ENCODE measurements at places on chromosomes 1 and 21.

- DNase-seq: peak; percentile 59
Observed at GRCh38 chr1:61641578-61642336, 83.2 kb downstream of the TM2D1 start.

DNA sequence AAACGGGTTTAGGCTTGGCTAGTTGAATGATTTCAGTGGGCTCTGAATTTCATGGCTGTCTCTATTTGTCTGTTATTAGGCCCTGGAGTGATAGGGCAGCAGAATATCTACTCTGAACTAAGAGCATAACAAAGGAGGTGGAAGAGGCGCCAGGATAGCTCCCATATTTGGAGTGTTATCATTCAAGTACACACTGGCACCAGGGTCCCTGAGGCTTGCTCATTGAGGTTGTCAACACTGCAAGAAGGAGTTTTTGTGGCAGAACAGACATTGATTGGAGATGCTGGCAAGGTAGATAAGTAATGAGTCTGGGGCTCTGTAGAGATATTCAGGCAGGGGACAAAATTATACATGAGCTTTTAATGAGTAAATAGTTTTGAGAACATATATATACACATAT lies 1748.4 kb downstream of the MRPL39 start:
- DNase-seq: peak; percentile 2

DNA sequence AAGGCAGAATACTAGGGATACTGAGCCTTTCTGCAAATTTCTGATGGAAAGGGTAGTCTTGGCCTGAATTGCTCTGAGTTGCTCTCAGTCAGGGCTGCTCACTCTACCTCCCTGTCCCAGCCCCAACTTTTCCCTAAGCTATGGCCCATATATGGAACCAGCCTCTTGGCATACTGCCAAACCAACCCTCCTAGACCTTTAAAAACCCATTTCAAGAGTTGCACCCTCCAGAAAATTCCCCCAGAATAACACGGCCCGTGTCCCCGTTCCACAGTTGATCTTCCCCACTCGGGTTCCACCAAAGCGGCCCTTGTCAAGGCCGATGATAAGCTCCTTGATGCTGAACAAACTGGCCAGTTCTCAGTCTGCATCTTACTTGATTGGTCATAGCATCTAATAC lies 25.4 kb downstream of the SYT6 start:
- DNase-seq: no peak

- no peak for DNase-seq
Observed at GRCh38 chr1:24297852-24298232, 21.3 kb upstream of the GRHL3 start.

- no peak for DNase-seq
Observed at GRCh38 chr1:170674986-170675385, 11.1 kb downstream of the PRRX1 start.

GRCh38 chr1:112265931-112266330 lies 130.1 kb upstream of the CTTNBP2NL start:
- no peak for DNase-seq

Data from stimulated activated CD4-positive, alpha-beta T cell treated with anti-CD3 and anti-CD28 coated beads, Interleukin-2, amount 100 ng/mL, for 24 hours (primary cell).